ENCODE measurements at places on chromosomes 16 and 17.

- DNase-seq: no peak
Measured at GRCh38 chr16:74893541-74893940, 91.4 kb downstream of the WDR59 start.

DNA sequence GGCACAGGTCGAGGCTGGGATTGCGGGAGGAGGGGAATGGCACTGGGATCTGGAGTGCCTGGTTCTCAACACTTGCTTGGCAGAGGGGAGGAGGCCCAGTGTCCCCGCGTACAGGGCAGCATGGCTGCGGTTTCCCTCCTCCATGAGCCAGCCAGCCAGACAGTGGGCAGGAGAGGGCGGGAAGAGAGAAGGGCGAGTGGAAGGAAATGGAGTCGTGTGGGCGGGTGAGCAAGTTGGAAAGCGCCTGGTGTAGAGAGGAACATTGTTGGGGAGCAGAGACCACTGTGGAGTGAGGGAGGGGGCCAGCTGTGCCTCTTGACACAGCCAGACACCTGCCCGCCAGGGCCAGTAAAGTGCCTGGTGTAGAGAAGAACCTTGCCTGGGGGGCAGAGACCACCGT, 130.5 kb downstream of the OR1D5 start:
- no peak for DNase-seq

DNA sequence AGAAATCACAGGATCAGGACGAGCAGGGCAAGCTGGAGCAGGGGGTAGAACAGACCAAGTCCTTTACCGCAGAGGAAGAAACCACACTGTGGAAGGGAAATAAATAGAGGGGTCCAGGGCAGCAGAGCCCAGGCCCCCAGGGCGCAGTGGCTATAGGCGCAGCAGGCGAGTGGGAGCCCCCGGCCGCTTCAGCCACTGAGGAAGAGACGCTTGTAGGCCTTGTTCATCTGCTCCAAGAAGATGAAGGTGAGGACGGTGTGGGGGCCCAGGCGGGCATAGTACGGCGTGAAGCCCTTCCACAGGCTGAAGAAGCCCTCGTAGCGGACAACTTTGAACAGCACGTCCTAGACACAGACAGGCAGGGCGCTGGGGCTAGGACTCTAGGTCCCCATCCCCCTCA, 2.3 kb downstream of the SLC25A11 start:
- DNase-seq: no peak

DNA sequence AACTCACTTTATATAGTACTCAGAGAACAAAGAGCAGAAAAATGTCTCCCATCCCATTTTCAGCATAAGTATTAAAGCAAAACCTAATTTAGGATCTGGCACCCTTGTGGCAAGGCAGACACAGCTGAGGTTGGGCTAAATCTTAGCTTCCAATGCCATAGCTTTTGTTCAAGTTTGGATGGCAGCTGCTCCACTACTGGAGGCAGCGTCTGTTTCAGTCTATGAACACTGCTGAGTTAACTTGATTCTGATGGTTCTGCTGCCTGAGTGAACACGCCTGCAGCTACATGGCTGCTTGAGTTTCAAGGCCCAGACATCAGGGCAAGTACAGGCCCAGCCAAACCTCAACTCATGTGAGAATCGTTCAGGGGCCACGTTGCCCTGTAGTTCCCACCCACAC, 178.2 kb upstream of the RPH3AL start:
- DNase-seq: no peak

DNA sequence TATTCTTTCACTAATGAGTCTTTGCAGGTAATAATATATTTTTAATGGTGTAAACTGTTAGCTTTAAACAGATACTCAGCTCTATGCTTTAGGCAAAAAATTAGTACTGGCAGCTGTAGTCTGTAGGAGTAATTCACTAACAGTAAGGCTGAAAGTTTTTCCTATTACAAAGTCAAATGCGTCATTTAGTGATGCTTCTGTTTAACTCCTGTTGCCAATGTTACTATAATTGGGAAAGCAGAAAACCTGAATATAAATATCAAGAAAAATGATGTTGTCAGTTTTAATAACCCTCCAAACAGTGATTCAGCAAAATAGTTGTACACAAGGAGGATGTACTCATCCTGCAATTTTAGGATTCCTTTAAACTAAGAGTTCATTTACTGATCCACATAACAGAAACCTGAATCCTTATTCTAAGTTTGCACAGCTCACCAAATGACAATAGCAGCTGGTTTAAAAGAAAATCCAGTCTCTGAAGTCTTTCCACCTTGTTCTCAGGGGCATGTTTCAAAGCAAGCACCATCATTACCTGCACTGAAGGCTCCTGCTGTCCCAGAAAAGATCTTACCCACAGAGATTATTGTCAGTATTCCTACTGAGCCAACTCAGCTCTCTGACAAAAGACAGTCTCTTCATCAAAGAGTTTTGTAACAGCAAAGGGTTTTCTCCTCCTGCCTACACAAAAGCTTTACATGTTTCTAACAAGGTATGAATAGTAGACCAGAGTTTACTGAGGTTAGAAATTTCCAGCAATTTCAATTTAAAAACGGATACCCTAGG, 4.2 kb downstream of the CDR2 start:
- no peak for DNase-seq

DNA sequence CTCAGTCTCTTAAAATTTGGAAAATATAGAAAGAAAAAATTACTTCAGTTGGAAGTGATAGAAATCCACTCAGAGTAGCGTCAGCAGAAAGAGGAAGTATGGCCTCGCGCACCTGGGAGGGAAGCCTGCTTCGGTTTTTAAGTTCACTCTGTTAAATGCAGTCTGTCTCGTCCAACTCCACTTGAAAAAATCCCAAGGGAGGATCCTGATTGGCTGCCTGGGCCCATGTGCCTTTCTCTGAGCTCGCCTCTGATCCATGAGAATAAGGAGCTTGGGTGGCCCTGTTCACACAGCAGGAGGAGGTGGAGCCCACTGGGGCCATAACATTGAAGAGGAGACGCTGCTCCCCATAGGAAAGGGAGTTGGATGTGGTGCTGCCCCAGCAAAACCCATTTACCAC, 40.7 kb downstream of the DNAJA2 start:
- no peak for DNase-seq

DNA sequence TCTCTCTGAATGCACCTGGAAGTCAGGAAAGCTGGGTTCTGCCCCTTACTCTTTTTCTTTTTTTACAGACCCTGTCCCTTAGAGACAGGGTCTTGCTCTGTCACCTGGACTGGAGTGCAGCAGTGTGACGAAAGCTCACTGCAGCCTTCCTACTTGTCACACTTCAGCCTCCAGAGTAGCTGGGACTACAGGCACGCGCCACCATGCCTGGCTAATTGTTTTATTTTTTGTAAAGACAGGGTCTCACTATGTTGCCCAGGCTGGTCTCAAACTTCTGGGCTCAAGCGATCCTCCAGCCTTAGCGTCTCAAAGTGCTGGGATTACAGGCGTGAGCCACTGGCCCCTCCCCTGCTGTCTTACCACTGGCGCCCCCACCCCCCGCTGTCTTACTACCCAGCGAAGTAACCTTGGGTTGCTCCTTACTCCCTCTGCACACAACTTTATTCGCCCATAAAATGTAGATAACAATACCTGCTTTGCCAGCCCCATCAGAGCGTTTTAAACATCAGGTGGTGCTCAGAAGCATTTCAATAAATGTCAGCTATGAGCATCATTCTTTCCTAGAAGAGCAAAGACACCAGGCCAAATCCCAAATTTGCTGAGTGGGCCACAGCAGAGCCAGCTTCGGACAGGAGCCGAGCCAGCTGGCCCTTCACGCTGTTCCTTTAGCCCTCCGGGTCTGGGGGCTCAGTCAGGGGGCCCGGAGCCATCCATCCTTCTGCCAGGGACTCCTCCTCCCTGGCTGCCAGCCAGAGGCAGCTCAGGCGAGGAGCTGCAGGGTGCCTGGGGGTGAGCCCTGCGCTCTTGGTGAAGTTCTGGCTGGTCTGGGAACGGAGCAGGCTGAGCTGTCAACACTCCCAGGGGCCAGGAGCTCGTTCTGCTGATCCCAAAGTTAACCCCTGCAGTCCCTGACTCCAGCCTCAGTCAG, 24.4 kb downstream of the SRL start:
- no peak for DNase-seq

- no peak for DNase-seq
Measured at GRCh38 chr16:31519759-31520431, 7.8 kb upstream of the AHSP start.

DNA sequence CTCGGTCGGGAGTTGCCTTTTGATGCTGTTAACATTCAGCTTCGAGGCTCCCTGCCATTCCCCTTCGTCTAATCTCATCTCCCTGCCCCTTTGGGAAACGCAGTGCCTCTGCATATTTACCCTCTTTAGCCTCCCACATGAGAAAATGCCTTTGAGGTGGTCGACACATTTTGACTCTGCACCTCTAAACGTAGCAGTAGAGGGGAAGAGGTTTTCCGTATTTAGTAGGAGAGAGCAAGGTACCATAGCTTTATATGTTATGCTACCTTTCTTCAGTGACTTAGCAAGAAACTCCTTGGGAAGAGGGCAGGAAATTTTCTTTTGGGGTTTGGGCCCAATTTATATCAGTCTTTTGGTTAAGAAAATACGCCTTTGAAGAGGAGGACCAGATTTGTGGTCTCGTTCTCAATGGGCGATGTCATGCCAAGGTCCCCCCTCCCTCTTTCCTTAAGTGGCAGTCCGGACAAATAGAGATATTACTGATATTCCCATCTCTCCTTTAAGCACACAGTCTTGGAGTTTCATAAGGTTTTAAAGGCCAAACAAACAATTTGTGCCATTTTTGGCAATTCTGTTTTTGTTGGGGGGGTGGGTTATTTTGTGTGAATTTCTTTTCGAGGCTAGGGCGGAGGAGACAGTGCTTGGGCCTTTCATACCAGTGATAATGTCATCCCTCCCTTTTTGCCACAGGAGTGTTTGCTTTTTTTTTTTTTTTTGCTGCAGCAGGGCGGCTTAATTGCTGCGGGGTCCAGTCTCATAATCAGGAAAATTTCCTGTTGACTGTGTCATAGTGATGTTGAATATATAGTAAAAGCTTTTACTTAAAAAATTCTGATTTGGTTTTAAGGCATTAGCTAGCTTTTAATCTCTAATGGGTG, 1.5 kb downstream of the PAFAH1B1 start:
- DNase-seq: no peak

DNA sequence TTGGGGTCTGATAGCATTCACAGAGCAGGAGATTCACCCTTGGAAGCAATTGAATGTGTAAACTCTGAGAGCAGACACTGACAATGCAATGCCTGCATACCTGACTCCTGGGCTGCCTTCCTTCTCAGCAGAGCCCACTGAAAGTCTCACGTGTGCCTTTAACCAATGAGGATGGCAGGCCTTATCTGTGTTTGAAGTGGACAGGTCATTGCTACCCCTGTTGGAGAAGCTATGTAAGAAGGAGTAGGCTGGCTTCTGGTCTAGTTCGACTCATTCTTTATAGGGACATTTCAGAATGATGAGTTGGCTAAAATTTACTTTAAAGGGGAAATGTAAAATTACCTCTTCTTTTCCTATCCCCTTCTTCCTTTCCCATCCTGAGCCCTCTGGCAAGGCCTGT, 446.3 kb downstream of the SLC39A11 start:
- DNase-seq: no peak

DNA sequence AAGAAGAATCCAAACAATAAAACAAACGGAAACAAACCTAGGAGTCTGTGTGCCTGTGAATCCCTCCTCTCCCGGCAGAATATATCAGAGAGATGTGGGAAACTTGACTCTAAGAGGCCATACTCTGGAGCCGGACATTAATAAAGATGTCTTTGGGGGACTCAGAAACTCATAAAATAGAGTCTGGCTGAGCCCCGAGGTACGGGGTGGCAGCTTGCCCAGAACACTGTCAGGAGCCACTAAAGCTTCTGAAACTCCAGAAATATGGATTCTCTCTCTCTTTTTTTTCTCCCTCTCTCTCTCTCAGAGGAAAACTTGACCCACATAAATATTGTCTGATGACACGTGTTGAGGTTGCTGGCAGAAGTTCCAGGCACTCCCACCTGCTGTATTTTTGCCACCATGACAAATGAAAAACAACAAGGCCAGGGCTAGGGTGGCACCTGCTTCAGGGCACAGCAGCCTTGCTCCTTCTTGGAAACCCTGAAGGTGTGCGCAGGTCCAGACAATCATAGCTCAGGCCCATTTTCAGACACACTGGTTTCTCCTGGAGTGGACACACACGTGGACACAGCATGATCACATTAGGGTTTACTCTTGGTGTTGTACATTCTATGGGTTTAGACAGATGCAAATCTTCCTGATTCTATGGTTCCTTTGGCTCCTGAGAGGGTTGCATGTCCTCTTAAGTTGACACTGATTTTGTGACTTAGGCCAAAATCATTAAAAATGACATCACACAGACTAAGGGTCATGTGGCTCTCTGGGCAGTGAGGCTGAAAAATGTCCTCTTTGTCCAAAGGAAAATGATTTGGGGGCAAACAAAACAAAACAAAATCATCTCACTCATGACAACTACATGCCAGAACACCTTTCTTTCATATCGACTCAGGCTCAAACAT, 282.6 kb upstream of the IRX3 start:
- no peak for DNase-seq

- no peak for DNase-seq
Measured at GRCh38 chr17:34861864-34862263, 99.4 kb downstream of the CCT6B start.

DNA sequence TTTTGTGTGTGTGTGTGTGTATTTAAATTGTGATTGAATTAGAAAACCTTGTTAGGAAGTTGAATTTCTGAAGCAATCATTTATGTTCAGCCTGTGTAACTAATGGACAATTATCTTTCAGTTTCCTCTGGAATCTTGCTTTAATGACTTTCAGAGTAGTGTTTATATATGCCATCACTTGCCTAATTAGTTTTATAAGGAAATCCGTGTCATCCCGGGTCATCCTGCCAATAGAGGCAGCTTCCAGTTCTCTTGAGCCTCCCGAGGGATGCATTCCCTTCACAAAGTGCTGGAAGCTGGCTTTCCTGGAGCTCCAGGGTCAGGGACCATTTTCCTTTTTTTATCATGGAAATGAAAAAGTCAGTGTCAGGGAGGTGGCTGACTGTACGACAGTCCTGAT, 42.9 kb downstream of the PRKCA start:
- DNase-seq: no peak

DNA sequence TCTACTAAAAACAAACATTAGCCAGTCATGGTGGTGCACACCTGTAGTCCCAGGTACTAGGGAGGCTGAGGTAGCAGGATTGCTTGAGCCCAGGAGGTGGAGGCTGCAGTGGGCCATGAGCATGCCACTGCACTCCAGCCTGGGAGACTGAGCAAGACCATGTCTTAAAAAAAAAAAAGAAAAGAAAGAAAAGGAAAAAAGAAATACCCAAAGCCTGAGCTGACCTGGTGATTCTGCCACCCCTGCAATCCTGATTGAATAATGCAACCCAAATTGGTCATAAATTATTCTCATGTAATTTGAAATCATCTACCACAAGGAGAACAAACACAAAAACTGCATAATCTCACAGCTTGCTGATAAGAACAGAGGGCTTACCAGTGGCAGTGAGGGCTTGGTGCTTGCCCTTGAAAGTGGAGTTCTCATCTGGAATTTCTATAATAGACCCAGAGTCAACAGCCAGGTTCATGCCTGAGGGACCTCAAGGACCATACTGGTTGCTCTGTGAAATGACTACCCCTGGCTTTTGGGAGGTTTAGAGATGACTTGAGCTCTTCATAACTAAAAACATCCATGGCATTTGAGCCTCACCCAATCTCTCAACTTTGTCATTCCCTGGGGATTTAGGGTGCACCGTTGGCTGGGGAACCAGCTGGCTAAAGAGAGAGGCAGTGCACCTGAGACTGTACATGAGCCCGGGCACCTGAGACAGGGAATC, 35.4 kb upstream of the TMC5 start:
- no peak for DNase-seq
